T-cell (primary cell): ENCODE measurements at places on chromosomes 16 and 17.

GRCh38 chr16:57675741-57676551, 7.8 kb downstream of the ADGRG3 start:
- DNase-seq: no peak

- no peak for DNase-seq
Observed at GRCh38 chr17:45997624-45998023, 1.4 kb upstream of the STH start.

DNA sequence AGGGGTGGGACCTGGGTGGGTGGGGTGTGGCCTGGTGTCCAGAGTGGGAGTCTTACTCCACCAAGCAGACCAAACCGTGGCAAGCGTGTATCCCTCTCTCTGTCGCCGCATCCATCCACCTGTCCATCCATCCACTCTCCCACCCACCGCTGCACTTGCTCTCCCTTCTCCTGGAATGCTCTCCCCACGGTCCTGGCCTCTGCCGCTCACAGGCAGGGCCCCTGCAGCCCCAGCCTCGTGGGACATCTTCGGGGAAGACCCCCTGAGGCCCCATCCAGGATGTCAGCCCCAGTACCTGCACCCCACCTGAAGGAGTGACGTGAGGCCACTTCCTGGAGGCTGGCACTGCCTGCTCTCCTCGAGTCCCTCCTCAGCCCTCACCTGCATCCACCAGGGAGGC, 189.5 kb upstream of the GSE1 start:
- DNase-seq: no peak

GRCh38 chr16:27302126-27302525, 11.6 kb upstream of the IL4R start:
- no peak for DNase-seq

GRCh38 chr16:49716339-49716934, 139.5 kb downstream of the ZNF423 start:
- no peak for DNase-seq

DNA sequence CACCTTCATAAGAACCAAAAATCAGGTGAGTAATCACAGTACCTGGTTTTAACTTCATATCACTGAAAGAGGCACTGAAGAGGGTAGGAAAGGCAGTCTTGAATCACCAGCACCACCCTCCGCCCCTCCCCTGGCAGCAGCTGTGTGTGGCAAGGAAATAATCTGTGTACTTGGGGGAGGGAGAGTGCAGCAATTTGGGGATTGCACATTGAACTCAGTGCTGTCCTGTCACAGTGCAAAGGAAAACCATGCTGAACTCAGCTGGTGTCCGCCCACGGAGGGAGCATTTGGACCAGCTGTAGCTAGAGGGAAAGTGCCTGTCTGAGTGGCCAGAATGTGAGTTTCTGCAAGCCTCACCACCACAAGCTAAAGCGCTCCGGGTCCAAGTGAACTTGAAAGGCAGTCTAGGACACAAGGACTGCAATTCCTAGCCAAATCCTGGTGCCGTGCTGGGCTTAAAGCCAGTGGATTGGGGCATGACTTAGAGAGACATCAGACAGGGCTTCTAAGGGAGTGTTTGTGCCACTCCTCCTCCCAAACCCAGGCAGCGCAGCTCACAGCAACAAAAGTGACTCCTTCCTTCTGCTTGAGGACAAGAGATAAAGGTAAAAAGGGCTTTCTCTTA, 39.7 kb upstream of the ALDH3A1 start:
- no peak for DNase-seq

DNA sequence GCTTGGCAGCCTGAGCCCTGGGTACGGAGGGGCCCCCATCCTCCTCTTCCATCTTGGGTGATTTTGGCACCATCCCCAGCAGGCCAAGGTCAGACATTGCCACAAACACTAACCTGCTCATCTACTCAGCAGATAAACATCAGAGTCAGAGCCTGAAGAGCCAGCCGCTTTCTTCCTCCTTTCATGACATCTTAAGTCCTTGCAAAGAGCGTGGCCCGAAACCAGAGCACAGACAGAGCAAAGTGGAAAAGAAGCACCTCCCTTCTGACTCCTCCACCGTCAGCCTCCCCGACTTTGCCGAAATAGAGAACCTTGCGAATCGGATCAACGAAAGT, 60.4 kb upstream of the RPH3AL start:
- no peak for DNase-seq
